ENCODE measurements at places on chromosomes 2 and 18.

DNA sequence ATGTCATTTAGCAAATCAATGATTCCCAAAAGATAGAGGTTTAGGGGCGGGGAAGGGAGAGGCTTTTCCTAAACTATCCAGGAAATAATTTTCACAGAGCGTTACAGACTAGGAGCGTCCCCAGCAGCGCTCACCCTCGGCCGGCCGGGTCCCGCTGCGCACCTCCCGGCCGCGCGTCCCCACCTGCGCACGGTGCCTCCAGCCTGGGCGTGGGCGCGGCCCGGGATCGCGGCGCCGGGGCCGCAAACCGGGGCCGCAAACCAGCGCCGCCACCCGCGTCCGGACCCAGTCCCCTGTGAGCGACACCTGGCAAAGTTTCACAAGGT, 684 bp upstream of the ZCCHC2 start:
- no peak for DNase-seq

DNA sequence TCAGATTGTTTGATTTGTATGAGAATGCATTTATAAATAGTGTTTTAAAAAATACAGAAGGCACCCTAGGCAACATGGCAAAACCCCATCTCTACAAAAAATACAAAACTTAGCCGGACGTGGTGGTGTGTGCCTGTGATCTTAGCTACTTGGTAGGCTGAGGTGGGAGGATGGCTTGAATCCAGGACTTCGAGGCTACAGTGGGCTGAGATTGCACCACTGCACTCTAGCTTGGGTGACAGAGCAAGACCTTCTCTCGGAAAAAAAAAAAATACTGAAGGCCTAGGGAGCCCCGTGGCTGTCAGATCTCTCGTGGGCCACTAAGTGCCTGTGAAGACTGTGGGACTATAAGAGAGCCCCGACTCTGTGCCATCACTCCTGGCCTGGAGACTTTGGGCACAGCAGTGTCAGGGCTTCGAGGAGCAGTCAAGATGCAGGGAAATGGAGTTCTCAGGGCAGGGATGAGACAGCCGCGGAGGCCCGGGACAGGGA, 40.5 kb downstream of the MYO7B start:
- DNase-seq = no peak

DNA sequence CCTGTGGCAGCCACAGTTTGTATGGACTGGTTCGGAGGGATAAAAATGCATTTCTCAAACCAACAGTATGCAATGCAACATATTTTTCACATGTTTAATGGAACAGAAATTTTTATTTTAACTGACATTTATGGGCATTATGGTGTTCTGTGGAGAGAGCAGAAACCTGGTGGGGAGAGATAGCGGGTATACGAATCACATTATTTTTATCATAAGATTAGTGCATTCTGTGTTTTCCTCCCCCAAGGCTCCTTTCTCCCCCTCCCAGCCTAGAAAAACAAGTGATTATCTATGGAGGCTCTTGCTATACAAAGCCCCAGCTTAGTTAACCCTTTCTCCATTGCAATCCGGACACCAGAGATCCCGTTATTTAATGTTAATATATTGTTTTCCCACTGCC, 289.8 kb upstream of the PIK3C3 start:
- DNase-seq = no peak

GRCh38 chr2:36277146-36277808, 78.3 kb upstream of the CRIM1 start:
- no peak for DNase-seq

GRCh38 chr18:22475426-22476100, 57.8 kb upstream of the CTAGE1 start:
- no peak for DNase-seq

DNA sequence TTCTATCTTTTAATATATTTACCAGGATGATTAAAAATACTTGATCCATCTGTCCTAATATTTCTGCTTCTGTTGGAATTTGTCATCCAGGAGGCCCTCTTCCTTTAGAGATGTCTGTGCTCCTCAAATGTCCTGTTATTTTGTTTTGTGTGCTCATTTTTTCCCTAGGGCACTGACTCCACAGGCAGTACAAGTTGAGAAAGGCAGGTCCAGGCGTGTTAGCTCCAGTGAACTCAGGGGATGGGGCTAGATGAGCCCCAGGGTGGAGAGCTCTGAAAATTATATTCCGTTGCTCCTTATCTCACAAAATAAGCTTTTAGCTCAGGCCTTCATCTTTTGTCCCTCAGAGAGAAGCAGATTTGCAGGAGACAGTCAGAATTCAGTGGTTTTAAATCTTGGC, 105.7 kb downstream of the SLC4A3 start:
- no peak for DNase-seq

DNA sequence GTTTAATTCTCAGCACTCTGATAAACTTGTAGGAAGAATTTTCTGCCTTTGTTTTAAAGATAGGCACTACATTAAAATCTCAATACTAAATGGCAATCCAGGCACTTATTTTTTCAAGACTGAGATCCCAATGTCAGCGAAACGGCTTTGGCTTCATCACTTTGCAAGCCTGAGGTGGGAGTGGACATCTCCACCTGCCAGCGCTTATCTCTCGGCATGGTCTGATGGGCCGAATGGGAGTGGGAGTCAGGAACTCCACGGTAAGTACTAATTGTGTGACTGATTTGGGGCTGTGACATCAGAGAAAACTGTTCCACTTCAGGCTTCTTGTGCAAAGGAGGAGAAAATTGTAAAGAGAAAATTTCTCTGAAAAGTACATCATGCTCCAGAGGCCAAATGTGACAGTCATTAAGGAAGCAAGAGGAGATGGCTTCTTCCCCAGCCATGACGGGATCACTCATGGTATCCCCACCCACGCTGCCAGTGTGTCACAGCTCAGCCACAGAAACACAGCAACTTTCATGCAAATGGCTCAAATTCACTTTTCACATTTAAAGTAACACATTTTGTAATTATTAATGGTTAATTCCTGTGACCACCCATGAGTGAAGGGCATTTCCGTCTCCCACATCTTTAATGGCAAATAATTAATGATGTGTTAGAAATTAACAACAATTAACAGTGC, 385.5 kb upstream of the HNRNPA3 start:
- no peak for DNase-seq

DNA sequence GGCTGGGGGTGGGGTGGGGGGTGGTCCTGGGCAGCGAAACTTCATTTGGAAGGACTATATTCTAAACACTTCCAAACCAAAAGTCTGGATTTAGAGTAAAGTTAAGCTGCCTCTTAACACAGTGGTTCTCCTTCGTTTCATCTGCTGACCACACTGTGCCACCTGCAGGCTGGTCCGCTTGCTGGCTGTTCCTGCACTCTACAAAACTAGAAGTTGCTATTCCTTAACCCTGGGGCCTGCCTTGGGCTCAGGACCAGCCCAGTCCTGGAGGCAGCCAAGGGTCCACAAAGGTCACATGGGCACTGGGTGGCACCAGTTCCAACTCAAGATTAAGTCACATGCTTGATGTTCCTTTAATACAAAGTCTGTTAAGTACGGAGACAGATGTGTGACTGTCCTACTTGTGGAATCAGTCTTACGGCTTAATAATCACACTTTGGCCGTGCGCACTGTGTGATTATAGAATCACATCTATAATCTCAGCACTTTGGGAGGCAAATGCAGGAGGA, 195.4 kb downstream of the FAM210A start:
- DNase-seq = peak; percentile 18

DNA sequence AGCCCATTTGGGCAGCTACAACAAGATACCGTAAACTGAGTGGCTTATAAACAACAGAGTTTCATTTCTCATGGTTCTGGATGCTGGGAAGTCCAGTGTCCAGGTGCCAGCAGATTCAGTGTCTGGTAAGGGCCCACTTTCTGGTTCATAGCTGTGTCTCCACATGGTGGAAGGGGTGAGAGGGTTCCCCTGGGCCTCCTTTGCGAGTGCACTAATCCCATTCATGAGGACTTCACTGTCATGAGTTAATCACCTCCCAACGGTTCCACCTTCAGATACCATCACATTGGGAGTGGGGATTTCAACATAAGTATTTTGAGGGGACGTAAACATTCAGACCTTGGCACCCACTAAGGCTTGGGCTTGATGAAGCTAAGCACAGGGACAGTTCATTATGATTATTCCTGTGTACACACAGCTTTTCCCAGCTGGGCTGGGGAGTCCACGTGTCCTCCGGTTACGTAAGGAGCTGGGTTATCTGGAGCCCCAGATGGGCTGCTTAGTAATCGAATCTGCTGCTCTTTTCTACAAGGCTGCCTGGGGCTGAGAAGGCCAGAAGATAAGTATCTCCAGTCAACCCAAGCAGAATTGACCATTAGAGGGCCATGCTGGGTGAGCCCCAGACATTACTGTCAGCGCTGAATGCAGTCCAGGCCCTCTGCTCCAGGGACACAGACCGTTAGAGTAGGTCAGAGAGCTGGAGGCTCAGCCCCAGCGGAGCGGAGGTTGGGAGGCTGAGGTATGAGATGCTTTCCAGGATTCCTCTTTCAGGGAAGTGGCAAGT, 42.7 kb downstream of the EPAS1 start:
- DNase-seq = no peak

- DNase-seq = no peak
Measured at GRCh38 chr2:26952374-26952773, 18.1 kb upstream of the MAPRE3 start.

- no peak for DNase-seq
Measured at GRCh38 chr2:63465633-63466032, 122.6 kb downstream of the WDPCP start.

GRCh38 chr18:39489431-39489830, 1923.8 kb upstream of the CELF4 start:
- no peak for DNase-seq

- DNase-seq = no peak
Measured at GRCh38 chr2:237864940-237865622, 5.7 kb downstream of the RAMP1 start.

- DNase-seq = no peak
Measured at GRCh38 chr18:21298351-21298750, 56.3 kb downstream of the GREB1L start.

DNA sequence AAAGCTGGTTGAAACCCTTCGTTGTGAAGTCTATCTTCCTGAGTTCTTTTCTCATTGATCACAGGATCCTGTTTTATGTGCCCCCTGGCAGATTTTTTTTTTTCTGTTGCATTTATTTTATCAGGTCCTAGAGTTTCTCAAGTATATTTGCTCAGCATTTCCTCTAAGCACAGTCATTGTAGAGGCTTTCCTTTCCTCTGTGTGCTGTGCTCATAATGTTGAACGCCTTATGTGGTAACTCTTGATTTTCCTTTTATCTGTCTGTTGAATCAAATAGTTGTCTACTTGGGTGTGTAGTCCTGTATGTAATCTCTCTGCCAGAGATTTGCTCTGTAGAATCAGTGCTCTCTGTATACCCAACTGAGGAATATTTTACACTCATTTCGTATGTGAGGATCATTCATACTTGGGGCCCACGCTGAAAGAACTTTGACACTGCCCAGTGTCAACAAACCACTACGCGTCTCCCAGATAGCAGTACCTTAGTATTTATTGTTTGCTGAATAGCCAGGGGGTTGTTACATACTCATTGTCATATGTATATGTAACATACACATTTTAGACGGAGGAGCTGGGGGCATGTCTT, 118.2 kb downstream of the CTNNA2 start:
- no peak for DNase-seq

- no peak for DNase-seq
Measured at GRCh38 chr2:5984273-5984655, 292.1 kb downstream of the SOX11 start.

DNA sequence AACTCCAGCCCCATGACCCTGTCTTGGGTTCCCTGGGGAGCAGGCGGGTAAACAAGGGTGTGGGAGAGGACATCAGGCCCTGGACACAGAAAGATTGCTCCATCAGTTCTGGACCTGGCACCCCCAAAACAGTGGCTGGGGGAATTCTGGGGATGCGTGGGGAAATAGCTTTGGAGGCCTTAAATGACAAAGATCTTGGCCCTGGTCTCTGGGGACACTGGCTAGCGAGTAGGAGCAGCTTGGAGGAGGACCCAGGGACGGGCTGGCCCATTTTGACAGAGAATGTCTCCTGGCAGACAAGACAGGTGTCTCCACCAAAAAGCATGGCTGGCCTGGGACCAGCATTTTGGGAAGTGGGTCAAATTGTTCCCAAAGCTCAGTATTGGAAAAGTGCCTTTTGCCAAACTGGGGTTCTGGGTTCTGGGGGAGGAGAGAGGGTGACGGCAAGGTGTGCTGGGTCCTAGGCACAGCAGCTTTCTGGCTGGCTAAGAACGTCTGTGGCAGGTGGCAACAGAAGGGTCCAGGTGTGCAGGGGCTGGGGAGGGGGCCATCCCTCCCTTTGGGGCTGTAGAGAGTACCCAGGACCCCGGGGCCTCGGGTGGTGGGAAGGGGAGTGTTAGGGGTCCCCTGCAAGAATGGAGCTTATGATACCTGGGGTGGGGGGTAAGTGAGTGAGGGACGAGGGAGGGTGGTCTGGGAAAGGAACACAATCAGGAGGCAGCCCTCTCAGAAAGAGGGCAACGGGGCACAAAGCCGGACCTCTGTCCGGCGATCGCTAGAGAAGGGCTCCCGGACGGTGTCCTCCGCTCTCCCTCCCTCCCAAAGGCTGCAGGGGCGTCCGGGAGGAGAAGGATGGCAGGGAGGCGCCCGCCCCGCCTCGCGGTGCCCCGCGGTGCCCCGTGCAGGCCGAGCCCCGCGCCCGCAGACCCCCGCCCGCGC, 556 bp downstream of the CYRIA start:
- DNase-seq = no peak

DNA sequence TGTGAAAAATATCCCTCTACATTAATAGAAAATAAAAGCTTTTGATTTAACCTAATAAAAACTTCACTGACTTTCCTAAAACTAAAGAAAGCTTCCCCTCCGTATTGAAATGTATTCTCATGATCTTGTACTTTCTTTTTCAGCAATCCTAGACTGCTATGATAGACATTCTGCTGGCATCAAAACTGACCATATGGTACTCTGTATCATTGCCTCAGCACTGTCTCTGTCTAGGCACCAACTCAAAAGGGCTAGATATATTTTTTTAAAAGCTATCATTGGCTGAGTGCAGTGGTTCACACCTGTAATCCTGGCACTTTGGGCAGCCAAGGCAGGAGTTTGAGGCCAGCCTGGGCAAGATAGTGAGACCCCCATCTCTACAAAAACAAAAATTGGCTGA, 32.9 kb downstream of the CDKL4 start:
- no peak for DNase-seq

GRCh38 chr2:200615247-200615646, 29.4 kb downstream of the AOX1 start:
- DNase-seq = no peak

GRCh38 chr2:47043142-47043890, 111.8 kb downstream of the STPG4 start:
- DNase-seq = peak; percentile 70

DNA sequence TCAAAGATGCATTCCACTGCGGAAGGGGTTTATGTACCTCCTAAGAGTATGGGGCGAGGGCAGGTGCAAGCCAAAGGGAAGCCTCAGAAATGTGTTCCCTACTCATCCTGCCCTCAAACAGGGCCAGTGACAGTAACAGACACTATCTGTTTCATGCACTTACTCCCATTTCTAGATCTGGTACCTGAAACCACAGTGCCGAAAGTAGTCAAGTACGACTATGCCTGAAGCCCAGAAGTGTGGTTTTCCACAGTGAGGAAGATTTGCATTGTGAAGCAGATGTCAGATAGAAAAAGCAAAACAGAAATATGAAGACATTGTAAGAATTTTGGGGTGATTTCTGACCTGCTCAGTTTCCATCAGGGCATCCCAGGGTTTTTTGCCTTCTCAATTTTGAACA, 748.7 kb downstream of the RNF144A start:
- no peak for DNase-seq
